ENCODE measurements at places on chromosomes 1 and 21.

DNA sequence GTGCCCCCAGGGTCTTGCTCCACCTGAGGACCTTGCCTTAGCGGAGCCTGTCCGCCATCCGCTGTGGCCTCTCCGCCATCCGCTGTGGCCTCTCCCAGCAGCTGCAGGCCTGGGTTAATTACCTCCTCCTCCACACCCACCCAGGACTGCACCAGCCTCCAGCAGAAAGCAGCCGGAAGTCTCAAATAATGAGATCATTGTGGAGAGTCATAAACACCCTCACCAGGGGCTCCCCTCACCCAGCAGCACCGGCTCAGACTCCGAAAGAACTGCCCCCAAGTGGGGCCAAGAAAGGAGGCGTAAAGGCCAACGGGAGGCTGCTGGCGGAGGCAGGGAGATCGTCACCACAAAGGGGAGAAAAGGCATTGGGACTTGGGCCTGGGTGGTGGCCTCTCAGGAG lies 10.7 kb upstream of the GPR153 start:
- DNase-seq, result peak; percentile 51

GRCh38 chr21:44086636-44087425 lies 20.4 kb upstream of the PWP2 start:
- DNase-seq, result no peak

DNA sequence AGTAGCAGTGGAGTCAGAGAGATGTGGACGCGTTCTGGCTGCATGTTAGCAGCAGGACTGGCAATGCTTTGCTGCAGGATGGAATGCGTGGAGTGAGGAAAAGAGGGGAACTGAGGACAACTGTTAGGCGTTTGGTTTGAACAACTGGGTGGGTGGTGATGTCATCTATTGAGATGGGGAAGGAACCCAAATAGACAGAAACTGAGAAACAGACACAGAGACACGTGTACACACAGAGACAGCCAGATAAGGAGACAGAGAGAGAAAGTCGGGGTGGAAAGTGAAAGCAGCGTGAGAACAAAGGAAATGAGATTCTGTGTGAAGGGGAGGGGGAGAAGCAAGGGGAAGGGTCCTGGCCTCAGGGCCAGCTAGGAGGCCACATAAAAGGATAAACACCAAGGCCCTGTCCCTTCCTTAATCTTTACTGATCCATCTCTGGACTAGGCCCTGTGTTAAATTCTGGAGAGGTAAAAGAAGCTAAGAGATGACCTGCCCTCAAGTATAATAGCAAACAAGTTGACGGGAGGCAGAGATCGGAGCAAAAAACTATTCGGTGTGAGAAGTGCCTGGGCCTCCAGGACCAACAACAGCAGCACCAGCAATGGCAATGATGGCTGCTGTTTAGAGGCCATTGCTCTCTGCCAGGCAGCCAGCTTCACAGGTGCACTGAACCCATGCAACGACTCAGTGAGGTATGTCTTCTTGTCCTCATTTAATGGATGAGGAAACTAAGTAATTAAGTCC lies 31.6 kb downstream of the VWA5B1 start:
- DNase-seq, result no peak

DNA sequence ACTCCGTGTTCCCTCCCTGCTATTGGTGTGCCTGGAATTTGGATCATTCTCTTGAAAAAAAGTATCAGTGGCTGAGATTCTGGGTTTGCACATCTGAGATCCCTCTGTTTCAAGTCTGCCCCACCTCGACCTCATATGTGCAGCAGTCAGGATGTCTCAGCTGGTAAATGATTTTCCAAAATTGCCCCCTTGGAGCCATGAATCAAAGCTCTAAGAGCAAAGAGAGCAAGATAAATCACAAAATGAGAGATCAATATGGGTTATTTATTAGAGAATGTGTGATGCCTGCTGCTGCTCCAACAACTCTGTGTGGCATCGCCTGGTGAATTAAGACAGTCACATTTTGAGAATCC lies 8.5 kb downstream of the CRP start:
- DNase-seq, result no peak

- peak; percentile 100 for DNase-seq
These were observed 115.7 kb upstream of the IPO9 start for GRCh38 chr1:201713086-201713810.

DNA sequence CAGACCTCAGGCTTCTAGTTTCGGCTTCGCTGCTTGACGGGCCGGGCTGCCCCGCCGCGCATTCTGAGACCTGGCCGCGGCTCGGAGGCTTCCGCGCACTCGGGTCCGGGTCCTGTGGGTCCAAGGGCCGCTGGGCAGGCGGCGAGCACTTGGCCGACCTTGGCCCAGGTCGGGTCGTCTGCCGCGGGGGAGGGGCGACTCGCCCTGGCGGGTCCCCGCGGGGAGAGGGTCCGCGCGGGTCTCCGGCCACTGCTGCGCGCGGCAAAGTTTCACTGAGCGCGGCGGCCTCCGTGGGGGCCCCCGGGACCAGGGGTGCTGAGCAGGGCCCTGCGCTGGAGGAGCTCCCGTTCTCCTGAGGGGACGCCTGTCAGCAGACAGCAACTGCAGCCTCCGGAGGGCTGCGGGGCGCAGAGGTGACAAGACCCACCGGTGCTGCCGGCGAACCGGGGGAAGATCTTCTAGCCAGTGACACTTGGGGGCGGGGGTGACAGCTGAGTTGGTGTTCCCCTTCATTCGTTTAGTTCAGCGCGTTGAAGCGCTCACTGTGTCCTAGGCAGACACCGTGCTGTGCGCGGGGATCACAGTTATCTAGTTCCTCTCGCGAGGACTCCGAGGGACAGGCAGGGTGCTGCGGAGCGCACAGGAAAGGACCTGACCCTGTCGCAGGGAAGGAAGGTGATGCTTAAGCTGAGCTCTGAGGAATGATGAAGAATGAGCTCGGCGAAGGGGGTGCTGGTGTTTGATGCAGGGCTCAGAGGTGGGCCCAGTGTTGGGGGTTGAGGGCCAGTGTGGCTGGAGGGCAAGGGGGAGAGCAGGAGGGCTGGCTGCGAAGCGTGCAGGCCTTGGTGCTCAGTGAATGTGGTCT lies 725 bp downstream of the MTFR1L start:
- DNase-seq, result peak; percentile 64

- peak; percentile 14 for DNase-seq
These were observed 215.4 kb downstream of the OLFM3 start for GRCh38 chr1:101781201-101781831.

GRCh38 chr1:168774241-168774640 lies 45.2 kb upstream of the DPT start:
- DNase-seq, result peak; percentile 26

- DNase-seq, result peak; percentile 31
These were observed 5.1 kb downstream of the CLCNKA start for GRCh38 chr1:16026723-16027484.

DNA sequence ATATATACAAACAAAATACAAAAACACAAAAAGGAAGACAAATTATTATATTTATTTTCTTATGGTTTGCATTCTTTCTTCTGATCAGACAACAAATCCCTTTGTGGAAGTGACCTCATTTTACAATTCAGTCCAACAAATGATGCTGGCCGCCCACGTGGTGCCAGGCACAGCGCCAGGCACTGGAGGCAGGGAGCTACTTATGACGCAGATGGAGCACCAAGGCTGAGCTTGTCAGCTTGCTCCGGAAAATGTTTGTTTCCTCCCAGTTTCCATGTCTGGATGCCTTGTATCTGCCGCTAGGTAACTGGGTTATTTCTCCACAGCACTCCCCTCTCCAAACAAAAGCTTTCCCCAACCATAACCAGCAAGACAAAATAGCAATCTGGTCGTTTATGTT lies 30.7 kb upstream of the CD34 start:
- DNase-seq, result peak; percentile 49

GRCh38 chr1:228267962-228268880 lies 60.4 kb downstream of the OBSCN start:
- no peak for DNase-seq

DNA sequence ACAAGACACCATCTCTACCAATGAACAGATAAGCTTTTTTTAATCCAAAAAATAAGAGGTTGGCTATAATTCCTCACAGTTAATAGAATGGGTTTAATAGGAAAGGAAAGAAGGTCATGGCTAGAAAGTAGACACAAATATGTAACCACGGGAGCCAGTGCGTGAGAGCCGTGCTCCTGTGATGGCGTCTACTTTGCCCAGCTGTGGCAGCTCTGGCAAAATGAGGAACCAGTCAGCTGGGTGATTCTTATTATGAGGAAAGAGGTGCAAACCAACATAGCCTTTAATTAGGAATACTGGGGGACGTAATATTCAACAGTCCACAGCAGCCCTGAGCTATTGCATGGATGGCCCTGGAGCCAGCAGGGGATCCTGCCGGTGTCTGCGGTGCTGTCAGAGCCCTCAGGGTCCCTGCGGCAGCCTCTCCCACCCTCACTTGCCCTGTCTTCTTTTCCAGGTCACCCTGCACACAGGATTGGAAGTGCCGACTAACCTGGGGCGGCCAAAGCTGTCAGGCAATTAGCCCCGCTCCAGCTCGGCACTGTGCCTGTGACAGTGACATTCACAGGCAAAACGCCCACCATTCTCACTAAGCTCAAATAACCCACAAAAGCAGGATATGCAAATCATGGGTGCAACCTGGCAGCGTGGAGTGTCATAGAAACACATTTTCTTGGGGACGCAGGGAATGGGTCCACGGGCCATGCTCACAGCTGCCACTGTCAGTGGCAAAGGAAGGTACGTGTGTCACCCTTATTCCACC lies 25.9 kb upstream of the GNPAT start:
- DNase-seq, result no peak

GRCh38 chr1:199616947-199617346 lies 410.6 kb upstream of the NR5A2 start:
- no peak for DNase-seq

DNA sequence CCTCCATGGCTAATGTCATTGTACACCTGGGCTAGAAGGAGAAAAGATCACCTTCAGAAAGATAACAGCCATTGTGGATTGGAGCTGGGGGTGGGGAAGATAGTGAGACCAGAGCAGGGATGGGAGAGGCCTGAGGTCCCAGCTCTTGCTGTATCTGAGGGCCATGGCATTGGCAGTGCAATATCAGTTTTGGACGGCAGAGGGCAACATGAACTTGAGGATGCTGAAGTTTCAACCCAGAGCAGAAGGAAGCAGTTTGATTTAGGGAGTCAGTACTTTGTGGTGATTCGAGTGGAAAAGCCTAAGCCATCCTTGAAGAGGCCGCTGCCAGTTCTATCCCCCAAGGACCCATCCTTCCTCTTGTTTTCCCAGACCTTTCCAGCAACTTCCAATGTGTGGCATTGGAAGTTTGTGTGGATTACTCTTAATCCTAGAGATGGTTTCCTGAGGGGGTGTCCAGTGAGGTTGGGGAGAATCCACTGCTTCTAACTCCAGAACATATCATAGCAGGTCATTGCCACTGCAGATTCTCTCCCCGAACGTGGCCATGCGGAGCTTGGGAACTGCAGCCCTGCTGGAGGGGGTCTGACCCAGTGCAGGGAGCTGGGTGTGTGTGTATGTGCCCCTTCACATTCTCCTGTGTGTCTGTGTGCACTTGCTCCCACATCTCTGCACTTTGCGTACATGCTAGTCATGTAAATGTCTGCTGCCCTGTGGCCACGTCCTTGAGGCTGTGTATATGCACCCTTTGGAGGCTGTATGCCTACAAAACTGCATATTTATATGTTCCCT lies 24.1 kb downstream of the SLC26A9 start:
- peak; percentile 80 for DNase-seq

GRCh38 chr1:29956349-29957030 lies 720.2 kb downstream of the PTPRU start:
- DNase-seq, result no peak

- peak; percentile 91 for DNase-seq
These were observed 9.0 kb downstream of the SLC9A1 start for GRCh38 chr1:27145934-27146354.

DNA sequence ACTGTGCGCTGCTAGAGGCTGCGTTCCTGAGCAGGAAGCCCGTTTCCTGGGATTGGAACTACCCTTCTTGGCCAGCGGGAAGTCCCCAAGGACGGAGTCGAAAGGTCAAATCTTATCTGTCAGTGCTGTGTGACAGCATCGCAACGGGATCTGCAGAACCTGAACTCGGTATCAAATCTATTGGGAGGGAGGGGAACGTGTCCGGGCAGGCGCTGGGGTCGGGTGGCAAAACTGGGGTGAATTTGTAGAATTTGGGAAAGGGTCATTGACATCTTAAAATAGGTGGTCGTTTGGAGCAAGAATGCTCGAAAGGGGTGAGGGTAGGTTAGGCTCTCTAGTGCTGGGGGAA lies 725 bp upstream of the ARPC5 start:
- DNase-seq, result no peak

DNA sequence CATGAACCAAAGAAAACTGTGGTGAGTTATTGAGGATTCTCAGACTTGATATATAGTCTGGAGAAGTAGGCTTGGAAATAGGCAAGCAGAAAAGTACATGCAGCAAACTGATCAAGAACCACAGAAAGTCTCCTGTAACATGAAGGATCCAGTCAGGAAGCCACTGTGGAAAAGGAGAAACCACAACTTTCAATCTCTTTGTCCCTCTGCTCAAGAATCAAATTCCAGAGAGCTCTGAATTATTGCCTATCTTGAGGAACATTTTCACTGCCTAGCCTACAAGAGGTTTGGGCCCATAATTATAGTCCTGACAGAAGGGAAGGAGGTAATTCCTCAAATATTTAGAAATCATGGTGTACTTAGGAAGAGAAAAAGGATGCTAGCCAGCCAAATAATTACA lies 43.0 kb upstream of the ADAMTS1 start:
- peak; percentile 49 for DNase-seq

GRCh38 chr1:106926803-106927582 lies 129.5 kb upstream of the PRMT6 start:
- peak; percentile 60 for DNase-seq

DNA sequence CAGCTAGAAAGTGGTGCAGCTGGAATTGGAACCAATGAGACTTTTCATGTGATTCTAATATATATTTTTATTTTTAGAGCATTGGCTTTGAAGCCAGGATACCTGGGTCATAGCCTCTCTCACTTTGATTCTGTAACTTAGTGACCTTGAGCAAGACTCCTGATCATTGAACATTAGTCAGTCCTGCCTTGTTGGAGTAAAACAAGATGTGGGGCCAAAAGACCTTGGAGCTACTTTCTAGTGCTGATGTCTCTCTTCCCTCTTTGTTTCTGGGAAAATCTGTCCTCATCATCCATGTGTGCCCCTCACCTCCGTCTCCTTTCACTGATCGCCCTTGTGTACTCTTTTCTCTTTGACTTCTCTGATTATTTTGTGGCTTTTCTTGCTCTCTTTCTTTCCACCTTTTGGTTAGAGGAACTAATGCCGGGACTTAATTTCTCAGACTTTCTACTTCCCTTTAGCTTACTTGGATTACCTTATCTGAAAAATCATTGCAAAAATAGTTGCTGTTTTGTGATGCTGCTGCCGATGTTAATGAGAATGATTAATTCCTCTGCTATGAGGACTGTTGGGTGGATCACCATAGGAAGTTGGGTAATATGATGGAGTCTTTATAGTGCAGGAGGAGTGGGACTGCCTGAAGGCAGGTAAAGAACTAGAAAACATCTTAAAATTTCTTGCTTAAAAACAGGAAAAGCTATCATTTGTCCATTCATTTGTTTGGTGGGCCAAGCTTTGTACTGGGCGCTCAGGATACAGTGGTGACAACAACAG lies 72.0 kb downstream of the NOS1AP start:
- peak; percentile 66 for DNase-seq

GRCh38 chr1:55402142-55402541 lies 187.0 kb upstream of the USP24 start:
- DNase-seq, result peak; percentile 84

Measured in fibroblast of skin of right biceps (primary cell).